Activated CD4-positive, CD25-positive, alpha-beta regulatory T cell (primary cell): ENCODE measurements at places on chromosomes 6 and 20.

GRCh38 chr6:130827247-130828149 lies at the start of gene SMLR1:
Gene SMLR1, plus strand, starts transcription at chr6:130827406. Its CDS starts 8 bp downstream, at chr6:130827414.
- no peak for DNase-seq

DNA sequence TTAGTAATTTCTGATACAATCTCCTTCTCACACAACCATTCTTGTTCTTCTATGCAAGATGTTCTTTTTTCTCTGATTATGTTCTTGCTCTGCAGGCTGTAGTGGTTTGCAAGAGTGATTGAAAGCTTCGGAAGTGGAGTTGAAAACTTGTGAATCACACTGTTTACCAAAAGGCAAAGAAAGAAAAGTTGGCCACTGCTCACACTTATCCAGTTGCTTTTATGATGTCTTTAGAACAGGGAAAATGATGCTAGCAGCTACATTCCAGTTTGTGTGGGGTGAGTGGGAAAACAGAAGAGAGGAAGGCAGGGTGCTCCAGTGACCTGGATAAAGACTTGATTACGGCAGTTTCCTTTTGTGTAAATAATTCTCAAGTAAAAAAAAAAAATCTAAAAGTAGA lies 583.3 kb downstream of the TENT5A start:
- DNase-seq: no peak

DNA sequence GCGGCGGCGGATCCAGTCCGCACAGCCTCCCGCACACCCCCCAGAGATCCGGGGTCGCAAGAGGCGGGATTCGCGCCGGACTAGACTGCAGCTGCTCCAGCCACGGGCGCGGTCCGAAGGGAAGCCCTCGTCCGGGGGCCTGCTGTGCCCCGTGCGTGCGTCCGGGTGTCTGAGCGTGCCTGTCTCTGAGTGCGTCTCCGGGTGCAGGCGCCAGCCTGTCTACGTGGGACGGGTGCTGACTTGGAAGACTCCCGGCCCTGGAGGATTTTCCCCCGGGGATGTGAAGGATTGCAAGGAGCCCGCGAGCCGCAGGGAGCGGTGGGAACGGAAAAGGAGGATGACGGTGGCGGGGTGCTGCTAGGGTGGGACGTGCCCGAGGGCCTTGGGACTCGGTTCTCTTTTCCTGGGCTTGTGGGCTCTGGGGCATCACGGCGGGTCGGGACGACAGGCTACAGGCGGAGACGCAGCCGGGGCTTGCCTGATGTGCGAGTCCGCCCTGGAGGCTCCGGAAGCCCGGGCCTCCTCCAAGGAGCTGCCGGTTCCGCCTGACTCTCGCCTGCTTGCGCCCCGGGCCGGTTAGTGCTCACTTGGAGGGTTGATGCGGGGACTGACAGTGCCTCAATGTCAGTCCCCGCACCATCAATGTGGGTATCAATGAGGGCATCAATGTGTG lies 5.7 kb downstream of the MAFB start:
- no peak for DNase-seq

GRCh38 chr20:17878069-17878911 lies 90.3 kb downstream of the SNX5 start:
- no peak for DNase-seq

DNA sequence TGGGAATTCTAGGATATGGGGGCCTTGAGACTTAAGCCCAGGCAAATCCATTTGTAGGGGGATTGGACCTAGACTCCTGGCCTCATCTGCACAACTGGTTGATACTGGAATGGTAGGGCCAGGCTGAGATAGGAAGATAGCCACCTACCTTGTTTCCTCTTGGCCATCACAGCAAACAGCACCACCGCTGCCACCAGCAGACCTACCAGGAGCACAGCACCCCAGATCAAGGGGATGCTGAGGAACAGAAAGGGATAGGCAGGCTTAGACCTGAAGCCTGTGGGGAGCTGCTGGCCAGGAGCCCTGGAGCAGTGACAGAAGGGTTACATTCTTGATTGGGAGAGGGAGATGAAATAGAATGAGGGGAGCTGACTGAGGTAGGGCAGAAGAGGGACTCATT lies 3.5 kb downstream of the TREML1 start:
- DNase-seq: no peak

DNA sequence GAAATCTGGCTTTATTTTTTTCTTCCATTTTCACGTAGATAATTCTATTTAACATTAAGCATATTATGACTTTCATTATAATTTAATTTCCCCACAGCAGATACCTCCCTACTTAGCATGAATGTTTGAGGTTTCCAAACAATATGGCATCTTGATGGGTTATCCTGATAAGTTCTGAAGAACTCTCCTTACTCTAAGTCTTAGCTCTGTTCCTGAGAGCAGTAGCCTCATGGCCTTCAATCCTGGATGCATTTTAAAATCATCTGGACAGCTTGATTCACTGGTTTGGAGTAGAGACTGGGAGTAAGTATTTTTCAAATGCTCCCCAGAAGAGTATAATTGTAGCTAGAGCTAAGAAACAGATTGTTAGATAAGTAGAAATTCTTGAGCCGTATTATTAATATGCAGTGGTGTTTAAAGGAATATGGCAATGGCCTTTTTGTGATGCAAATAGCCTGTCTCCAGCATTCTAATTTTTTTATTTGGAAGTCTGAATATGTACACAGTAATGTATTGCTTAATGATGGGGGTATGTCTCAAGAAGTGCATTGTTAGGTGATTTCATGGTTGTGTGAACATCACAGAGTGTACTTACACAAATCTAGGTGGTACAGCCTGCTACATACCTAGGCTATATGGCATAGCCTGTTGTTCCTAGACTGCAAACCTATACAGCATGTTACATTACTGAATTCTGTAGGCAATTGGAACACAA lies 110.5 kb upstream of the EEF1E1 start:
- no peak for DNase-seq

GRCh38 chr6:143301188-143301587 lies 149.3 kb downstream of the ADAT2 start:
- no peak for DNase-seq
